ENCODE measurements at places on chromosomes 1 and 21. TPM values are rescaled to one million over a fixed set of nuclear protein-coding genes. Genes with fewer than 3 reads are reported as not detected.

The CELA2B gene
- not detected for total RNA-seq

The SYDE2 gene
- total RNA-seq: 0.61 TPM

The EBNA1BP2 gene
- total RNA-seq: 188 TPM

The SELENBP1 gene
- 6.1 TPM for total RNA-seq

The LRRIQ3 gene
- 0.78 TPM for total RNA-seq

The SYT11 gene
- total RNA-seq: 1.3 TPM

The RHOC gene
- 392 TPM for total RNA-seq

The PTPRF gene
- 98.4 TPM for total RNA-seq

The UBL4B gene
- not detected for total RNA-seq
